ENCODE measurements at places on chromosomes 4 and X.
A peak's percentile ranks its signal among the peaks of the same experiment; 100 is the strongest.

DNA sequence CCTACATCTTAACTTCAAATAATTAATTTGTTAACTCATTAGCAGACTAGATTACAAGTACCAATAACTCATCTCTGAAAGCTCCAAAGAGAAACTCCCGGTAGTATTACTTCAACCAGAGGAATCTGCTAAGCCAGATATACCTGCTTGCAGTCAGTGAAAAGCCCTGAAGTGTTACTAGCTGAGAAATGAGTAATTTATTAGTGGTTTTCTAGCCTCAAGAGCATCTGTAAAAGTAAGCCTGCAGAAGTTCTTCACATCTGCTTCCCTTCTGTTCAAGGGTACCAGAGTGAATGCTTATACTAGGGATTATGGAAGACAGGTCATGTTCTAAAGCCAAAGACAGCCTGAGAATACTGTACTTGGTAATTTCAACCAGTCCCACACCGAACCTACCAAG, 34.7 kb downstream of the IRS4 start:
- no peak for DNase-seq

- DNase-seq: no peak
Observed at GRCh38 chr4:10074767-10075105, 41.9 kb downstream of the WDR1 start.

- no peak for DNase-seq
Observed at GRCh38 chr4:78951862-78952472, 12.7 kb upstream of the PAQR3 start.

DNA sequence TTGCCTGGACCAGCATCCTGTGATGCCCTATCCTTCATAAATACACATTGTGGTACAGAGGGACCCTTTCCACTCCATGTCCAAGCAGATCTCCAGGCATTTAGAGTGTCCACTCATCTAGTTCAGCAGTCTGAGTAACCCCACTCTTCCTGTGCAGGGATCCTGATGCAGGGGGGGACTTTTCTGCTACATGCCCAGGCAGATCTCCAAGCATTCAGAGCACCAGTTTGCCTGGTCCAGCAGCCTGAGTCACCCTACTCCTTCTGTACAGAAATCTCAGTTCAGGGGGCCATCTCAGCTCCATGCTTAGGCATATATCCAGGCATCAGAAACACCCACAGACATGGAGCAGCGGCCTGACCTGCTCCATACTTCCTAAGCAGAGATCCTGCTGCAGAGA, 1089.8 kb downstream of the FAT4 start:
- no peak for DNase-seq

- DNase-seq: no peak
Observed at GRCh38 chr4:80809039-80809729, 221.3 kb upstream of the BMP3 start.

GRCh38 chrX:17590892-17591740, 146.2 kb upstream of the SCML1 start:
- DNase-seq: peak; percentile 22

GRCh38 chr4:147453561-147454141, 27.2 kb upstream of the EDNRA start:
- no peak for DNase-seq

- no peak for DNase-seq
Observed at GRCh38 chr4:151801547-151802516, 41.0 kb upstream of the GATB start.

GRCh38 chrX:8981723-8982122, 52.2 kb downstream of the FAM9B start:
- no peak for DNase-seq

GRCh38 chrX:15524417-15524816, 23.8 kb downstream of the BMX start:
- no peak for DNase-seq

DNA sequence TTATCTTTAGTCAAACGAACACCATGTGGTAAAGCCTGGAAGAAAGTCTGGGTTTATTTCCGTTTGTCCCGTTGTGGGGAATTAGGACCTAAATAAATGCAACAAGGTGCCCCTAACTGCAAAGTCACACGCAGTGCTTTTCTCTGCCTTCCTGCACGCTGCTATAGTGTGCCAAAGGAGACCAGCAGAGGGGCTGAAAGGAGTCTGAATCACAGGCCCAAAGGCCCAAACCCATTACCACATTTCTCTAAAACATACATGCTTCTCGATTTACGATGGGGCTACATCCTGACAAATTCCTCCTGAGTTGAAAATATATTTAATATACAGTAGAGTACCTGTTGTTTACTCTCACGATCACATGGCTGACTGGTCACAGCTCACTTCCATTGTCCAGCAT, 4.5 kb downstream of the VEGFC start:
- DNase-seq: no peak

DNA sequence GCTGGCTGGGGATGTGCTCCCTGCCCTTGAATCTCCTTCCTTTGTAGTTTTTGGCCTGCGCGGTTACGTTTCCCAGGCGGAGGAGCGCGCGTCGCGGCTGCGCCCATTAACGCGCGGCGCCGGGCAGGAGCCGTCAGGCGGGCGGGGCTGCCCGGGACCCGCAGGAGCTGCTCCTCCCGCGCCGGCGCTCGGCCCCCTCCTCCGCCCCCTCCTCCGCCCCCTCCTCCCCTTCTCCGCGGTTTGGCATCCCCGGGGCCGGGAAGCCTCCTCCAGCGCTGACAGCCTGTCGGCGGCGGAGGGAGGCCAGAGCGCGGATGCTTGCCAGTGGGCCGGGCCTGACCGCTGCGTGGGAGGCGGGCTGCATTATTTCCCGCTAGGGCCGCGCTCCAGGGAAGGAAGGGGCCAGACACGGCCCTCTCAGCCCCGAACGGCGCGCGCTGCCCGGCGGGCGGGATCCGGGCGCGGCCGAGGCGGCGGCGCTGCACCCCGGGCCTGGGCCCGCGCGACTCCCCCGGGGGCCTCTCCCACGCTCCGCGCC, at the start of gene DCLK2:
TSS of gene DCLK2 (plus strand) at position 405 of the 538 bp plus-strand sequence. CDS start 583 bp downstream, outside the sequence.
- DNase-seq: peak; percentile 41

DNA sequence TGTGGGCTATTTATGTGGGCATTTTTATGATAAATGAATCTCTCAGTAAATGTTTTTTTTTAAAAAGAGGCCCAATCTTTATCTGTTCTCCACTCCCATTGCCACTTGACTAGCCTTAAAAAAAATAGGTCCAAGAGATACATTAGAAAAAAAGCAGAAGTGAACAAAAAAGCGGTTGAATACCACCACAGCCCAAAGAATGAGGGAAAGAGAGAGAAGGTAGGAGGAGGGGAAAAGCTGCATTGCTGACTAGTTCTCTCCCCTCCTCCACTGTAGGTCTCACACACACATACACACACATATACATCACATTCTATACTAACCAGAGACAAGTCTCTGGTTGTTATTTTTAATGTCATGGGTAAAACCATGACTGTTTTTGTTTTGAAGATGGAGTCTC, 95.8 kb upstream of the IL13RA1 start:
- no peak for DNase-seq

DNA sequence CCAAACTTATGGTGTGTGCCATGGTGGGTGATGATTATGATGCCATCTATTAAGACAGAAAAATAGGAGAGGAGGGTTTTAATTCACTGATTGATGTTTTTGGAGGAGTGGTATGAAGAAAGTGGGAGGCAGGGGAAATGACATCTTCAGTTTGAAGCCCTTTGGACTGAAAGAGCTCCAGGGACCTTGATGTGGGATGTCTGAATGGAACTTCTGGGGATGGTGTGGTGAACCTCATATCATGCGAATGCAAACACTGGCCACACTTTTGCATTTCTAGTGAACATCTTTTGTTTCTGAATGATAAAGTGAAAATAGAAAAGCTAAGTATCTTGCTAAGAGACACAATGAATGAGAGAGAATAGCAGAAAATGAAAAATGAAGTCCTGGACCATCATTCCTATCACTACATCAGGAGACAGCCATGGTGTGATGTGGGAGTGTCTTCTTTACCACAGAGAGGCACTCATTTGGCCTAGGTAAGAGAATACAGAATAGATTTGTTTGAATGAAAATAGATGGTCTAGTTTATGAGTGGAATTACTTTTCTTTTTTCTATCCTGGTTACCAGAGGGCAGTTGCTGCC, 123.5 kb downstream of the ZNF827 start:
- DNase-seq: no peak

- DNase-seq: no peak
Observed at GRCh38 chr4:47876310-47876709, 38.1 kb downstream of the NFXL1 start.

DNA sequence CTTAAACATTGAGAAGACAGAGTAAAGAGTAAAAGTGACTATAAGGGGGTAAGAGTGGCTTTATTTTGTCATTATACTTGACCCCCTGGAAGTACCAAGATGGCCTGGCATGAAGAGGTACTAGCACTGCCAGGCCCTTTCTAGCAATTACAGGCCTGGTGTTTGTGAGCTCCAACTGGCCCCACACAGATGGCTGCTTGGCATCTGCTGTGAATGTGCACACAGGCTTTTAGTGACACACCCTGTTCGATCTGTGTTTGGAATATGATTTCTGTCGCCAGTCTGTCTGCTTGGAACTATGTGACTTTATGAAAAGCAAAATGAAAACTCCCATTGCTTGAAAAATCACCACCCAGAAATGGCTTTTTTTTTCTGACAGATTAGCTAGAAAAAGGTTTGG, 123.3 kb downstream of the CLCN4 start:
- no peak for DNase-seq

- no peak for DNase-seq
Observed at GRCh38 chr4:72208421-72209075, 176.7 kb downstream of the NPFFR2 start.

DNA sequence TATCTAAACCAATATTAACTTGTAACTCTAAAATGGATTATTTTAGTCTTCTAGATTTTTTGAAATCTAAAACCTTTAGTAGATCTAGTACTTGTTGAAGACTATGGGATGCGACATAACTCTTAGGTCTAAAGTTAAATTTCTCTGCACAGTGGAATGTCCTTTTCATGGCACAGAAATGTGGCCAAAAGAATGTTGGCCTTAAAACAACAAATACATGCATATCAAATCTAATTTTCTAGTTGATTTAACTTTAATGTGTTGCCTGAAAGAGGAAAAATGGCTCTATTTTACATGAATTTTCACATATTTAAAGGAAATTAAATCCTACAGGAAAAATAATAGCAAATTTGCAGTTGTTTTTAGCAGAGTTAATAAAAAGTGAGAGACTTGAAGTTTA, 30.3 kb downstream of the NFKB1 start:
- DNase-seq: no peak

GRCh38 chr4:180581061-180581460, 1662.1 kb upstream of the TENM3 start:
- no peak for DNase-seq
